ENCODE measurements at places on chromosomes 6 and 20.

DNA sequence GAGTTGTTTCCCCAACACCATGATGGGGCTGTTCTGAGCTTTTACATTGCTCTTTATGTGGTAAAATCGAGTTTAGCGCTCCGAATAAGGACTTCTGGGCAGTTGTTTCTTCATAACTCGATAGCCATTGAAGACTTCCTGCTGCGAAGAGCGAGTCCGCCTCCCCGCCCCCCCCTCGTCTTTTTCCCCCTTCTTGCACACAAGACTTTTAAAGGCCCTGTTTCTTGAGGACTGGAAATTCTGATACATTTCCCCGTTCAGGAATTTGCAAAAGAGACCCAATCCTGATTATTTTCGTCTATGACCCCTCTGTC lies 1.5 kb upstream of the CITED2 start:
- peak; percentile 90 for DNase-seq

- no peak for DNase-seq
Observed at GRCh38 chr6:26202201-26202611, 115.0 kb downstream of the HFE start.

DNA sequence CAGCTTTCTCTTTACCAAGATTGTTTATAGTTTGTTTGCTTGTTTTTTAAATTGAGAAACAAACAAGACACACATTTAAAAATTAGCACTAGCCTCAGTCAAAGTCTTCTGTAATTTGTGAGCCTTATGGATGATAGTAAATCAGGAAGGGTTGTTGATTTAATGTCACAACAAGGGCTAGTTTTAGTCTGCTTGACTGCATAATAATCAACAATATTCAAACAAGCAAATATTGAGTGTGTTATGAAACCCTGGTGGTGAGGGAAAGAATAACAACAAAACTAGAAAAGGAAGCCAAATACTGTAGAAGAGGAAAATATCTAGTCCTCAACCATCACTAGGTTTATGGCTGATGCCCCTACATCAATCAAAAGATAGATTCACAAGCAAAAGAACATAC lies 228.6 kb downstream of the TBC1D7 start:
- DNase-seq, result peak; percentile 28

GRCh38 chr20:42686057-42686456 lies 503.6 kb downstream of the PTPRT start:
- no peak for DNase-seq

DNA sequence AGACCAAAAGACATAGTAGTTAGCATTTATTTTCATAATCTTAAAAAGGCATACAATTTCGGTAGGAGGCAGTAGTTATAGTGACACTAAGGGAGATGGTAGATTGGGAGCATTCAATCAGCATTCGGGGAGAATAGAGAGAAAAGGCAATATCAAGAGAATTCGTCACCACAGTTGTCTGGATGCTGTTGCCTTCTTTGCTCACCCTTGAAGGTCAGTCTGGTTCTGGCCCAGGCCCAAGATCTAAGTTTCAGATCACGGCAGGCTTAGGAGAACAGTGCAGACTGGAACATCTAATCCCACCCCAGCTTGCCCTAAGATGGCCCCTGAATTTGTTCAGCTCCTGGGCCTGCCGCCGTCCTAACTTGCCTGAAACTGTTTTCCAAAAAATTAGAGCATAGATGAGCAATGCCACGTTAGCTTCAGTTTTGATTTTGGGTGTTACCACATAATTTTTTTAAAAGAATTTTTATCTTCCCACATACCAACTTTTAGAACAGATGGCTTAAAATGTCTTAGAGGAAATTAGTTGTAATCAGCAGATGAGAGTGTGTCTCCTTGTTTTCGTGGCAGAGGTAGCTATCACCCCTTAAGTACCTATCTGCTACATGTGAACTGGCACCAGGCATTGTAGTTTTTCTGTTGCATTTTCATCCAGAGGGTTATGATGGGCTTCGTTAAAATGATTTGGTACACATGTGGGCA lies 8.3 kb upstream of the CEP85L start:
- no peak for DNase-seq

GRCh38 chr6:81774542-81774941 lies 22.1 kb upstream of the TENT5A start:
- no peak for DNase-seq

DNA sequence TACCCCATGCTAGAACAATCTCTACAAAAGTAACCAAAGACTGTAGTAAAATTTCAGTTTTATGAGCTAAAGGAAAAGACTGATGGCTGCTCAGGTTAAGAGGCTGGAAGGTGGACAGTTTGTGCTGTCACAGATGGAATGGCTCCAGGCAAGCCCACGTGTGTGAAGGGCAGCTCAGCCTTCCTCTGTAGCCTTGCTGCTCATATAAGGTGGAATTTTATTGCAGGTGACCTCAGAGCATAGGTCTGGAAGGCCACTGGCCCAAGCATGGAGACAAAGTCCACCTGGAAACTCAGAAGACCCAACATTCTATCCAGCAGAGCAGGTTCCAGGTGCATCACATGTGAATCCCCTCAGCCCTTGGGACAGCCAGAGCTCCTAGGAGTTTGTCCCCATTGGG lies 53.6 kb downstream of the KAT14 start:
- DNase-seq, result no peak

GRCh38 chr6:89214197-89214596 lies 3.0 kb downstream of the GABRR1 start:
- no peak for DNase-seq
